ENCODE measurements at places on chromosomes 16 and 17.

GRCh38 chr17:75110234-75110937, 617 bp downstream of the ARMC7 start:
- no peak for DNase-seq

DNA sequence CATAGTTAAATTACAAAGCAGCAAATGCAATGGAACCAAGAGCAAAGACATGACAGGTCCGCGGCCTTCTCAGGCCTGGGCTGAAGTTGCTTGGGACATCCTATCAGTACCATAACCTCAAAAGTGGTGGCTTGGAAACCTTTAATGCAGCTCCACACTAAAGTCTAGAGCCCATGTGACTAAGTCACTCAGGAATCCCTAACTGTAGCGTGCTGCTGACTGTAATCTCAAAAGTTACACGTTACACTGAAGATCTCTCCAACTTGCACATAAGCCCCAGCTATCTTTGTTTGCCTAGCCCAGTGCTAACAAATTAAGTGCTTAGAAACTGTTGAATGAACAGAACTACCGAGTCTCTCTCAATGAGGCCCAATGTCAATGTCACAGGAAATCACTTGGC, 27.8 kb downstream of the NUP88 start:
- peak; percentile 21 for DNase-seq

DNA sequence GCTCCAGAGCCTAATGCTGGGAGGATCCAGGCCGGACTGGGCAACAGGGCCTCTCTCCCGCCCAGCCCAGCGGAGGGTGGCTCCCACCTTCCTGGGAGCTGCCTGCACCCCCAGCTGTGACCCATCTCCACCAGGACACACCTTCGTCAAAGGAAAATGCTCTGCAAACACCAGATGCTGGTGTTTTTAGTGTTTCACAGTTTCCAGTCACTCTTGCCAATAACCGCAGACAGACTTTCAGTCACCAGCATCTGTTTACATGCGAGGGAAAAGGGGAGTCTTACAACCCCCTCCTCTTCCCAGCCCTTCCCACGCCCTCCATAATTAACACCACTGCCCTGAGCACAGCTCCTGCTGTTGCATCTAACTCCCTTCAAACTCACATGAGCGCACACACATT, 25.3 kb downstream of the KLHDC4 start:
- DNase-seq: peak; percentile 91

- peak; percentile 55 for DNase-seq
Observed at GRCh38 chr16:49834531-49835151, 21.3 kb downstream of the ZNF423 start.

DNA sequence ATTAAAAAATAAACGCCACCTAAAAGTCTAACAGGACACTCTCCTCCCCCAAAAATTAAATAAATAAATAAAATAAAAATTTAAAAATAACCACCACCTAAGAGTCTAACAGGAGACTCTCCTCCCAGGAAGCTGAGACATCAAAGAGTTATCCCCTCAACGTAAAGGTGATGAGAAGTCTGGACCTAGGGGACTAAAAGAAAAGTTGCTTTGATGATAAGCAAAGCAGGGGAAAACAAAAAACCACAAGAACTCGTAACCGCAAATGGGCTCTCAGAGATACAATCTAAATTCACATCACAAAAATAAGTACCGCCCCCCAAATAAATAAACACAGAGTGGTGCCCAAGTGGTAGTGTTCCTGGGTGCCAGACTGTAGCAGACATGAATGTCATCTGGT, 412.2 kb downstream of the ZFHX3 start:
- DNase-seq: no peak

DNA sequence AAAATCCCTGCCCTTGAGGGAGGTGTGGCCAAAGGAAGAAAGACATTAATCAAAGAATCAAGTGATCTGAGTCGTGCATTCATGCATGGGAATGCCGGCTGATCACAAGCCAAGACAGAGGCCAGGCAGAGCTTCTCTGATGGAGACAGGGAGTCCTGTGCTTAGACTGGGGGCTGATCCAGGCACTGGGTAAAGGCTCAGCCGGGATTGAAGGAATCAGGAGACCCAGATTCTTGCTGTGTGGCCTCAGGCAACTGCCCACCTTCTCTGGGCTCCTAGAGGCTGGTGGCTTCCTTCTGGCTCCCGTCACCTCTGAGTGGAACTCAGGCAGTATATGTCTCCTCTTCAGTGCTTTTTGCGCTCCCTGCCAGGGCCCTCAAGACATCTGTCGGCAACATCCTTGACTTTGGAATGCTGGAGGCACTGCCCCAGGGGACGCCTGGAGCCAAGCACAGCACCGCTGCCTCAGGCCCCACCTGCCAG, 17.7 kb downstream of the RAI1 start:
- DNase-seq: no peak

DNA sequence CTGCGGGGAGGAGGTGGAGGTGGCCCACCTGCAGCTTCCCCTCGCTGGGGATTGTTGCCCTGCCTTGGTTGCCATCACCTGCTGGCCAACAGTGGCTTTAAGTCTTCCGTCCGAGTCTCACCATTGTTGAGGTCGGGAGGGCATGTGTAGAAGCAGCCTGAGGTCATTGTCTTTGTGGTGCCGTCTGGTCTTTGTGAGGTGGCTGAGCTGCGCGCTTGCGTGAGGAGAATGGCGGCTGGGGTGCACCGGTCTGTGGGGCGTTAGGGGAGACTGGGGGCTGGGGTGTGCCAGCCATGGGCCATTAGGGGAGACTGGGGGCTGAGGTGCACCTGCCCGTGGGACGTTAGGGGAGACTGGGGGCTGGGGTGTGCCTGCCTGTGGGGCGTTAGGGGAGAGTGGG, 36.2 kb downstream of the ZNF750 start:
- no peak for DNase-seq

GRCh38 chr16:24771779-24772157, 42.3 kb downstream of the TNRC6A start:
- DNase-seq: peak; percentile 44

GRCh38 chr16:3610698-3611145, 684 bp downstream of the SLX4 start:
- peak; percentile 19 for DNase-seq

DNA sequence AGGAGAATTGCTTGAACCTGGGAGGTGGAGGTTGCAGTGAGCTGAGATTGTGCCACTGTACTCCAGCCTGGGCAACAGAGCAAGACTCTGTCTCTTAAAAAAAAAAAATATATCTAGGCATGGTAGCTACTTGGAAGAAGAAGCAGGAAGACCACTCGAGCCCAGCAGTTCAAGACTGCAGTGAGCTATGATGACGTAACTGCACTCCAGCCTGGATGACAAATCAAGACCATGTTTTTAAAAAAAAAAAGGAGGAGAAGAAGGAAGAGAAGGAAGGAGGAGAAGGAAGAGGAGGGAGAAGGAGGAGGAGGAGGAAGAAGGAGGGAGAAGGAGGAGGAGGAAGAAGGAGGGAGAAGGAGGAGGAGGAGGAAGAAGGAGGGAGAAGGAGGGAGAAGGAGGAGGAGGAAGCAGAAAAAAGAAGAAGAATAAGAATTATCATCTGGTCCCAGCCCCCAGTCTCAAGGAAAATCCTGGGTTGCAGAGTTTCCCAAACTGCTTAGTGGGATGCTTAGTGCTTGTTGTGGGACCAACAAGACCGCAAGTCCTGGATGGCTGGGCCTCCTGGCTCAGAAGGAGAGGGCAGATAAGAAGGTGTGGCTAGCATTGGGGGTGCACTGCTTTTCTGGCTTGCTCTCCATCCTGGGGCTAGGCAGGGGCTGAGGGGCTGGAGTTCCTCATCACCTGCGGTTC, 3.7 kb upstream of the DRC7 start:
- DNase-seq: no peak

DNA sequence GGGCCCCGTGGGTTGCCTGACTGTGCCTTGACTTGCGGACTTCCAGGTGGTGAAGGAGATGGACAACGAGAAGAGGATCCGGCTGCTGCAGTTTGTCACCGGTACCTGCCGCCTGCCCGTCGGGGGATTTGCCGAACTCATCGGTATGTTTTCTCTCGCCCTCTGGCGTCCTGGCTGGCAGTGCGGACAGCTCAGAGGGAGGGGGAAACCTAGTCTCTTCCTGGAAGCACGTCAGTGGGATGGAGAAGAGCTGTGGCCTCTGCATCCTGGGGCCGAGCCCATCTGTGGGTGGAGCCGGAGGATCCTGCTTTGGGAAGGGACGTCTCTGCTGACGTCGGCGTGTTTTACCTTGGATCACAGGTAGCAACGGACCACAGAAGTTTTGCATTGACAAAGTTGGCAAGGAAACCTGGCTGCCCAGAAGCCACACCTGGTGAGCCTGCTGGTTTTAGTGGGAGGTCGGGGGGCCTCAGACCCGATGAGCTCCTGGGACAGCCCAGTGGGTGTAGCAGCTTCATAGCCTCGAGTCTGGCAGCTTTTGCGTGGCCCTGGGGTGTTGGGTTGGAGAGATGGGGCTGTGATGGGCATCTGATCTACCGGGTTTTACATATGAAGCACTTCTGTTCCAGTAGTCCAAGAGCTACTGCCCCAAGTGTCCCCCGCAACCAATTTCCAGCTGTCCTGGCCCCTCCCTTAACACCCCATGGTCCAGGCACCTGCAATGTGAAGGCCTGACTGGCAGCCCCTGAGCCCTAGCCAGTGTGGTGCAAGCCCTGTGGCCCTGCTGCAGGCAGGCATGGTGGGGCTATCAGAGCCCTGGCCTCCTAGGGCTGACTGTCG, 11.9 kb upstream of the CLEC18A start:
- no peak for DNase-seq

DNA sequence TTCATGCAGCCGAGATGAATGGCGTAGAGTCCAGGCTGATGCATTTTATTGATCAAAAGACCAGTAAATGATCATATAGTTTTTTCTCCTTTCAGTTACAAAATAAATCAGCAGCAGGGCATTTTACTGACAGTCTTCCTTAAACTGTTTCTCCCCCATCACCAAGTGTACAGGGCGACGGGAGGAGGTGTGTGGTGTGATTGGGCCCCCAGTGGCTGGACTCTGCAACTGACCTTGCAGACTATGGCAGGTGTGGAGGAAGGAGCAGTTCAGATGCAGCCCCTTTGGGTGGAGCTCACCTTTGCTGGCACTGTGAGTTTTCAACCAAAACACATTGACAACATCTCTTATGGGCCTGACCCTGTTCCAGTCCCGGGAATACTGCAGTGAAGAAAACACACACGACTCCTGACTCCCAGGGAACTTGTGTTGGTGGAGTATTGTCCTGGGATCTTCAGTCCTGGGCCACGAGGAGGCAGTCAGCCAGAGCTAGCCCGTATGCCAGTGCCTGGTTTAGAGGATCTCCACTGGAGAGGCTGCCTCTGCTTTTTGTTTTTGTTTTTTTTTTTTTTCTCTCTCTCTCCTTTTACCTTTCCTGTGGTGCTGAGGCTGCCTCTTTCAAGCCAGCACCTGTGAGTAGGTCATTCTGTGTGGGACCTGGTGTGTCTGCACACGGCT, 29.8 kb downstream of the KIAA0513 start:
- DNase-seq: no peak

- no peak for DNase-seq
Observed at GRCh38 chr16:10519929-10520868, 60.2 kb downstream of the EMP2 start.

DNA sequence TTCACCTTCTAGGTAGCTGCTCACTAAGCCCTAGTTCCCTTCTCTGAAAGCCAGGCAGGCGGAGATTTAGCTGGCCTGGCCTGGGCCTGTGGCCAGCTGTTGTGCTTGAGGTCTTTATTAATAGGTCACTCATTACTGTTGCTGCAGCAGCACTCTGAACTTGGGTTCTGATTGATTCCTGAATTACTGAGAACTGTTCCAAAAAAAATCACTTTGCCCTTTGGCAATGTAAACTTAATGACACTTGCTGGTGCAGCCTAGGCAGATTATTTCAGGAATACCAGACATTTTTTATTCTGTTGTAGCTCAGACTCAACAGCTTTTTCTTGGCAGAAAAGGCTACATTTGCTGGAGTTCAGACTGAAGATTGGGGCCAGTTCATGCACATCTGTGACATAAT, 2.7 kb downstream of the TOM1L1 start:
- DNase-seq: no peak
